ENCODE measurements at places on chromosomes 3 and 15.

DNA sequence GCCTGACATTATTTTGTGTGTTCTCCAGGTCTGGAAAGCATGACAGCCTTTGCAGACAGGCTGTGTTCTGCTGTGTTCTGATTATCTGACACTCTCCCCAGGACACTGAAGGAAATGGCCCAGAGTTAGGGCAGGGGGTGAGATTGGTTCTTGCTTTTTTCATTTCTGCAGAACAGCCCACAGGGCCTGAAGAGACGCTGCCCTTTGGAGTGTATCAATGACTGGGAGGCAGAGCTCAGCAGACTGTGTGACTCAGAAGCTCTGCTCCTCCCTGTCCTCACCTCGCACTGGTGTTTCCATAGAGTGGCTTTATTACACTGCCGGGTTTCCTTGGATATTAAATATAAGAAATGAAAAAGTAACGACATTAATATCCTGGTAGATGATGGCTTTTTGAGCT lies 523.6 kb downstream of the NTRK3 start:
- no peak for DNase-seq

GRCh38 chr15:68149059-68149458 lies 56.1 kb downstream of the CALML4 start:
- DNase-seq: no peak

- DNase-seq: no peak
Measured at GRCh38 chr3:48232734-48233133, 8.2 kb upstream of the ZNF589 start.

- DNase-seq: no peak
Measured at GRCh38 chr3:108122276-108122675, 31.4 kb upstream of the CD47 start.

- no peak for DNase-seq
Measured at GRCh38 chr3:60225848-60226247, 1025.4 kb downstream of the FHIT start.

DNA sequence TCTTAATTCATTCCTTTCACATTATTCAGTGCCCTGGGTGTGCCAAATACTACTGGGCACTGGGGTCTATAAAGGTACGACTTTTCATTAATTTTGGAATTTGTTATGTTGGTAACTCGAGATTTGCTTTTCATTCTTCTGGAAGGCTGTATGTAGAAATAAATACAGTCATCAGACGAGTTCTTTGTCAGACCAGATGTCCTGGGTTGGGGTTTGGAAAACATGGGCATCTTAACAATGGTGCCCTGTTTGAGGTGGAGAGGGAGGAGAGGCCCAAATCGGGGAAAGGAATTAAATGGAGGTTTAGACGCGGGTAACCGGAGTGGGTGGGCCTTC lies 662 bp upstream of the GLCE start:
- DNase-seq: no peak

DNA sequence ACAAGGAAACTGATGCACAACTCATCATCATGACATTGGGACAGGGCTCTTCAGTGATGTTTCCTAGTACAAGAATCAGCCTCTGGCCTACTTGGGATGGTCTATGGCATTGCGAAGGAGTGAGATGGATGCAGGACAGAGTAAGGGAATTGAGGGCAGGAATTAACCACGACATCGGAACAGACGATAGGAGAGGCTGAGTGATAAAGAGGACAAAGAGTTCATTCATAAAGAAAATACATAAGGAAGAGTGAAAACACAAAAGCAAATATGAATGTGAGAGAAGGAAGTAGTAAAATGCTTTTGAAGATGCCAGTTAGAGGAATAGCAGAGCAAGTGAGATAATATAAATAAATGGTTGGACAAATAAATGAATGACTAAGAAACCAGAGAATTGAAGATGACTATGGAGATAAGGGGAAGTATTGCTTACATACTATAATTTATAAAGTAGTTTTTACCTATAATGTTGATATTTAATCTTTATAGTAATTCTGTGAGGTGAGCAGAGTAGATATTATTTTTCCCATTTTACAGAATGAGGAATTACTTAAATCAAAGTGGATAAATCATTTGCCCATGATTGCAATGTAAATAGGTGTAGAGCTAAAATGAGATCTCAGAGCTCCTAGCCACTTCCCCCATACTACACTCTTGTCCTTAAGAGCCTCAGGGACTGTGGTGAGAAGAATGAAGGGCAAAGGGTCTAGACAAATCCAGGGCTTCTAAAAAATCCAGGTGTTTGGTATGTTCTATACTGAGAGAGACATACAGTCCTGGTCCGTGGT lies 203.3 kb downstream of the DTWD1 start:
- no peak for DNase-seq

DNA sequence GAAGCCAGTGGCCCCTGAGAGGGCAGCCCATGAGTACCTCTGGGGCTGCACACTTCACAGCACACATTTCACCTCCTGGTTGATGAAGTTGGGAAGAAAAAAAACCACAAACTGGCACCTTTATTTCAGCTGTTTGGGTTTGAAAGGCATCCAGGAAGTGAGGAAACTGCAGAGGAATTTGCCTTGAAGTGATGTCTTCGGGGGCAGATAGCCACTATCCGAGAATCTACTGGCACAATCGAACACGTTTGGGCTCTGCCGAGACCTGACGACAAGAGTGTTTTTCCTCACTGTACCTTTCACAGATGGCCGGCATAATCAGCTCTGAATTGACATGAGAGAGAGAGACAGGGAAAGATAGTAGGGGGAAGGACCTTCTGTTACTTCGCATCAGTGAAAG lies 59.7 kb downstream of the LRIG1 start:
- DNase-seq: no peak

DNA sequence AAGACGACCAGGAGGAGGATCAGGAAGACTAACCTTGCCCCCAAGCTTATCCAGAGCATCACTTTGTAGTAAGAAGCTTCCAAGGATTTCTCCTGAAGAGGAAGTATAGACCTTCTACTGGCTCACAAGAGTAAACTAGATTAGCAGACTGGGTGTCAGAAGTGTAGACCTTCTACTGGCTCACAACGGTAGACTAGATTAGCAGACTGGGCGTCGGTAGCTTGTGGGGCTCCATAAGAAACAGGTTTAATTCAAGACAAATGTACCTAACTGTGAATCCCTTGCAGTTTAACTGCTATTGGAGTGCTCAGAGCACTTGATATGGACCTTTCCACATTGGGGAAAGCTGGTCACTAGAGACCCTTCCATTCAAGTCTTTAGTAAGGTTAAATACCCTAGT lies 12.9 kb downstream of the FBXO40 start:
- DNase-seq: no peak

DNA sequence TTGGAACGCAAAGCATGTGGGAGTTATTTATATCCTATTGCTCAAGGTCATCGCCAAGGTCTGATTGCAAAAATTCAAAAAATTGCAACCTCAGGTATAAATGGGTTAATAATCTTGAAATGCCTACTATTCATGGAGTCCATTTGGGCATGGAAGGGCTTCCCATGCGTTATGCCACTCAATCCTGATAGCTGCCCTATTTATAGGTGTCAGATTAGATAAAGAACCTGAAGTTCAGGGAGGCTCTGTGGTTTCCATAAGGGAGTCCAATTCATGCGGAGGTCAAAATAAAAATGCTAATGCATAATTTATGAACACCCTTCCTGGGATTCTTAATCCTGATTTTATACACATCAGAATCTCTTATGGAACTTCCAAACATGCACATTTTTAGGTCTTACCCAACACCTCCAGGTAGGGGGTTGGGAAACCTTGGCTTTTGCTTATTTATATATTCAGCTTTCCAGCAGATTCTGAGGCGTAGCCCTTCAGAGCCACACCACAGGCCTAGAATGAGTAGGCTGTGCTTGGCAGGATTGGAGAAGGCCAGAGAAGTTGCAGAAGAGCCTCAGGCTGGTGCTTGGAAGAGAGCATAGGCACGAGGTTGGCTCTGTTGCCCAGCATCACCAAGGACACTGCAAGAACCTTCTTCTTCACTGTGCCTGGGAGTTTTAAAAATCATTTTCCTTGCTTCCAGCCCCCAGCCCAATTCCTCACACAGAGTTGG lies 324.4 kb upstream of the CFAP20DC start:
- DNase-seq: no peak

- DNase-seq: no peak
Measured at GRCh38 chr3:35663471-35663870, 24.1 kb downstream of the ARPP21 start.

DNA sequence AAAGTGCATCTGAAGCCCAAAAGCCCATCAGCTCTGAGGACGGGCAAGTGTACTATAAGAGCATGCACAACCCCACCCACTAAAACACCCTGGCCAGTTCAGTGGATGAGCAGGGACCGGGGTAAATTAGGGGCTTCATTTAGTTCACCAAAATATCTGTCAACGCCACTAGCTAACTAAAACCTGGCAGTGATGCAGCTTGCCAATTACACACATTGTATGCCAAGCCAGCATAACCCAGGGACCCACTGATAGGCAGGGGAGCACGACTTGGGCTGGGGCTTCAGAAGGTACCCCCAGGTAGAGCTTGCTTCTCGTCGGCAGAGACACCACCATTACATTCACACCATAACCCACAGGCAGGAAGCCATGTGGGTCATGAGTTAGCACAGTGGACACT lies 47.0 kb downstream of the PTPN23 start:
- no peak for DNase-seq

DNA sequence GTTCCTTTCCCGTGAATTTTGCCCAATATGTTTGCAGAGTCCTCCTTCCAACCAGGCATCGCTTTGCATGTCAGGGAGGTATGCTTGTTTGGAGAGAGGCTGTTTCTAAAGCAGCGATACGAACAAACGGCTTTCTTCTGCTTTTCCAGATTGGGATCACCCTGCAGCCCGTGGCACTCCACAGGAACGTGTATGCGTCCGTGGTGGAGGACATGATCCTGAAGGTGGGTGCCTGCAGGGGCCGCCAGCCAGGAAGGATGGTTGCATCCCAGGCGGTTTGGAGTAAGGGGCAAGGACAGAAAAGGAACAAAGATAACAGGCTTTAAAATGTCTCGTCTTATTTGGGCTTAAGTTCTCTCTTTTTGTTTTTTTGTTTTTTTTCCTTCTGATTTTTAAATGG lies 17.5 kb downstream of the MAP6D1 start:
- no peak for DNase-seq

DNA sequence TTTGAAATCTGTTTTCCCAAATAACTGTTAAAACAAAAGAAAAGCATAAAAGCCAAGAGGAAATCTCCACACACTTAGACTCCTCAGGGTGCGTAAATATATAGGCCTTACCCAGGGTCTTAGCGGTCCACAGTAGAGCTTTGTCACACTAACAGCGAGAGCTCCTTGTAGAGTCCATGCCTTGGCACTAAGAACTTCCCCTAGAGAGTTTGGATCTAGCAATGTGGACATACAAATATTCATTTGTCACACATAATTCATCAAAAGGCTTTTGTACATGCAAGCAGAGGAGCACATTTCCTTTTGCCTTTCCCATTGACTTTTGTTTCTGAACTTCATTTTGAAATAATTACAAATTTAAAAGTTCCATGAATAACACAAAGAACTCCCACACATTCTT lies 11.0 kb upstream of the SLMAP start:
- no peak for DNase-seq

- no peak for DNase-seq
Measured at GRCh38 chr15:63474810-63475316, 29.5 kb upstream of the USP3 start.

- no peak for DNase-seq
Measured at GRCh38 chr3:61381745-61382392, 130.6 kb upstream of the FHIT start.

DNA sequence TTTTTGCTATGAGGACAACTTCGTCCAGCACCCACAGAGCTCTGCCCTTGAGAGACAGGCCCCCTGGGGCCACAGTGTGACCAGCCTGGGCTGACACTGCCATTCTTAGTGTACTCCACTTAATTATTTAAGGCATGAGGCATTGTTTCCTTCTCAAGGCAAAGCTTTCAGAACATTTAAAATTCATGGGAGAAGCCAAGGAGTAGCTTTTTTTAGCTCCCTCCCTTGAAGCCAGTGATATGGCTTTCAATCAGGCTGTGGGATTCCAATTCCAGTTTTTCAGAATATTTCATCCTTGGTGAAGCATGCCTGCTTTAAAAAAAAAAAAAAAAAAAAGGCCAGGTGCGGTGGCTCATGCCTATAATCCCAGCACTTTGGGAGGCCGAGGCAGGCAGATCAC lies 21.3 kb downstream of the HOMER2 start:
- DNase-seq: no peak

DNA sequence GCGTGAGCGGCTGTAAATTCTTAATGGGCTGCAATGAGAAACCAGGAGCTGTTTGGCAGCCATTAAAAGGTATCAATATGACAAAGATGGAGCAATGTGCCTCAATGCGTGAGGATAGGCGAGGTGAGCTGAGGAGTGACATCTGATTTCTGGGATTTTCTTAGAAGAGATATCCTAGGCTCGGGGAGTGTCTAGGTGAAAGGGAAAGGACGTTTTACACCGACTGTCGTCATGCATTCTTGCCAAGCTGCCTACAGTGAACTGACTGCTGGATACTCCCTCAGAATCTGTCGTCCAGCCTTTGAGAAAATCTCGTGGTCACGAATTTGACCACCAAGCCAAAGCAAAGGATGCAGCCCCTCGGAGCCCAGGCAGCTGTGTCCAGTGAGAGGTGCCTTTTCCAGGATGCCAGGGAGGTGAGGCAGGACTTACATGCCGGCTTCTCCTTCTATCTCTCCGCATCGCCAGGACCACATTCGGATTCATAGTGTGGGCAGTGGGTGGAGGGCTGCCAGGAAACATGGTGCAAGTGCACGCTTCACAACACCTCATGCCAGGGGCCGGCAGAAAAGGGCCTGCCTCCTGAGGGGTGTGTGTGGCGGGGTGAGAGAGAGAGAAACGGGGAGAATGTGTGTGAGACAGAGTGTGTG lies 80.3 kb upstream of the ABHD17C start:
- DNase-seq: no peak

DNA sequence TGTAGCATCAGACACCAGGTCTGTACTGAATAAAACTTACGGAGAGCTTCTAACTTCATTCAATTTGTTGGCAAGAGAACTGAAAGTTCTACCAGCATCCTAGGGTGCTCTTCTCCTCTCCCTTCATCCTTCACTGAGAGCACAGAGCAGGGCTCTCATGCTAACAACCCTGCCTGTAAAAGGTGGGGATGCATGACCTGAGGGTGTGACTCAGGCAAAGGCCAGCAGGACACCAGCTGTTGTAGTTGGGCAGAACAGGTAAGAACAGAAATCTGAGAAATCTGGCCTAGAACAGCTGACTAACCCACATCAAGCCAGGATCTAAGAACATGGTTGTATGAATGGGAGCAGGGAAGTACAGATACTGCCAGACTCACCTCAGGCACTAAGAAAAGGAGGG lies 64.2 kb downstream of the MYLK start:
- DNase-seq: no peak

- DNase-seq: no peak
Measured at GRCh38 chr15:68599560-68600071, 20.8 kb downstream of the CORO2B start.

DNA sequence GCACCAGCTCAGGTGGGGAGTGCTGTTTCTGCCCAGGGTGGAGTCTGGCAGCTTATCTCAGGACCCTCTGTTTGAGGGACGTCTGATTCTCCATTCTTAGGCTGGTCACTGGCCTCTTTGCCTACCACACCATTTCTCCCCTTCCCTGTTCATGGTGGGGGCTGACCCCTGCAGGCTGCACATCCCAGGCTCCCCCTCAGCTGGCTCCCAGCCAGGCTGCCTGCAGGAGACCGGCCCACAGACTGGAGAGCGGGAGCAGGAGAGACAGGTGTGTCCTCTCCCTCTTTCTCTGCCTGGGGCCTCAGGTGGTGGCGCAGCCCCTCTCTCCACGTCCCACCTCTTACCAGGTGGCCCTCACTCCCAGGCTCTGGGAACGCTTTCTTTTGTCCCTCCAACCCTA lies 60.8 kb downstream of the RAB11A start:
- no peak for DNase-seq

- no peak for DNase-seq
Measured at GRCh38 chr3:72031581-72031980, 246.6 kb upstream of the PROK2 start.
